ENCODE measurements at places on chromosomes 2 and 18.

GRCh38 chr2:72026819-72027425, 120.7 kb downstream of the CYP26B1 start:
- no peak for DNase-seq

GRCh38 chr2:71548646-71549425, 95.5 kb downstream of the DYSF start:
- DNase-seq = peak; percentile 81

GRCh38 chr2:215746226-215746886, 267.0 kb downstream of the MREG start:
- DNase-seq = no peak

DNA sequence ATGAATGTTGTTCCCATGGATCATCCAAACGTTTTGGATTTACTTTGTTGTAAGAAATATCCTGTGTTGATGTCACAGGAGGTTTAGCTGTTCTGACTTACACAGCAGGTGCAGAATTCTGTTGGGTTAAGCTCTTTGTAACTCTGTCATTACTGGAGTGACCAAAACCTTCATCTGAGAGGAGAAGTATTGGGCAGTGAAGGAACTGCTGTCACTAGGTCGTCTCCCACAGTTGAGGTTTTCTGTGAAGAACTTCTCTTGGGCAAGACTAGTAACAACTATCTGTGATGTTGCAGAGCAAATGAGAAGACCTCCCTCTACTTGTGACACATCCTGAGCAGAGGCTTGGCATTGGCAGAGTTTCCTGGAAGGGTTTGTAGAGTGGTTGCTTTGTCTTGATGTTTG, 2.9 kb downstream of the SPTBN1 start:
- peak; percentile 76 for DNase-seq

DNA sequence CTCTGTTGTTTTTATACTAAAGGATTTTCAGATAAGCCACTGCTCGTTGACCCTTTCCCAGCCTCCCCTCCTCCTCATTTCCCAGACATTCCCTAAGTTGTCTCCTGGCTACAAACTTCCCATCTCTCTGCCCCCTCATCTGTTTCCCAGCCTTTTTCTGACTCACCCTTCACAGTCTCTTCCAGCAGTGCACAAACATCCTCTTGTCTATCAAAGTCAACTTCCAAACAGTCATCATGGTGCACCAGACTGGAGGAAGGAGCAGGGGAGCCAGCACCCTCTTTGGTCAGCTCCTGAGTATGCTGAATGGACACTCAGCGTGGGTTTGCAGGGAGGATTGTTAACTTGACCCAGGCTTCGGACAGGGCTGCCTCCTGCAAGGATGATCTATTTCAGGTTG, 26.6 kb upstream of the SPRED2 start:
- no peak for DNase-seq

DNA sequence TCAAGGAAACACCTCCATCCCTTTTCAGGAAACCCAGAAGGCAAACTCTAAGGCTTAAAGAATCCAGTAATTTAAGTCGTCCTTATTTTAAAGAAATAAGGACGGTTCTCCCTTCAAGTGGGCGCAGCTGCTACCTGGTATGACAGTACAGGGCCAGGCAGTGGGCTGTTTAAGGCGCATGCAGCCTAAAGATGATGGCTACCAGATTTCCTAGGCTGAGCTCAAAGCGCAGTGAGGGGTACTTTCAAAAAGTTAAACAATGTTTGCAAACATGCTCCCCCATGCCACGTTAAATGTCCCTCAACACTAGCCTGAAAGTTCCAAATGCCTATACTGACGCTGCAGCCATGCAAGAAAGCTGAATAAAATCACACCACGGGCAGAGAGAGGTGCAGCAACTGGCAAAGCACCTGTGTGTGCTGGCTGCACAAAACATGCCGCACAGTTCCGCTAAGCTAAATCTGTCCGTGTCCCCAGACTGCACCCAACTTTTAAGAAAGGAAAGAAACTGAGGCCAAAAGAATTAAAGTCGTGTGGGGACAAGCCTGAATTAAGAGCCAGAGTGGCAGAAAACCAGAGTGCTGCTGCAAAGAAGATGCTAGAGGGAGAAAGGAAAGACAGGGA, 583 bp downstream of the HIBCH start:
- no peak for DNase-seq

- DNase-seq = no peak
Measured at GRCh38 chr18:25248755-25249154, 103.2 kb downstream of the ZNF521 start.

DNA sequence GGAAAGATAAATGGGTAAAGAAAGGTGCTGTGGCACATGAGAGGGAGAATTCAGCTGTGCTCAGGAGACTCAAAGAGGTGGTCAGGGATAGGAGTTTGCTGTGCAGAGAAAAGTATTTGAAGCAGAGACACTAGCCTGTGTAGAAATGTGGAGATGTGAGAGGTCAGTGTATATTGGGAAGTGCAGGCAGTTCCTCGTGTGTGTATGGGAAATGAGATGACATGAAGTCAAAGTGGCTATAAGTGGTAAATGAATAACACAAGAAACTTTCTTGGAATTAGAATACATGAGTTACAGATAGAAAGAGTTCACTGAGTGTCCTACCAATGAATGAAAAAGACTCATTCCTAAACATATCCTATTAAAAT, 11.6 kb downstream of the MAP3K20 start:
- peak; percentile 71 for DNase-seq

GRCh38 chr2:185645529-185645928, 93.1 kb upstream of the FSIP2 start:
- DNase-seq = no peak

GRCh38 chr2:168200930-168201583, 46.3 kb downstream of the STK39 start:
- no peak for DNase-seq

GRCh38 chr2:208255557-208256106, 761 bp upstream of the IDH1 start:
- DNase-seq = no peak

- DNase-seq = no peak
Measured at GRCh38 chr2:216758256-216759155, 63.2 kb upstream of the IGFBP5 start.

DNA sequence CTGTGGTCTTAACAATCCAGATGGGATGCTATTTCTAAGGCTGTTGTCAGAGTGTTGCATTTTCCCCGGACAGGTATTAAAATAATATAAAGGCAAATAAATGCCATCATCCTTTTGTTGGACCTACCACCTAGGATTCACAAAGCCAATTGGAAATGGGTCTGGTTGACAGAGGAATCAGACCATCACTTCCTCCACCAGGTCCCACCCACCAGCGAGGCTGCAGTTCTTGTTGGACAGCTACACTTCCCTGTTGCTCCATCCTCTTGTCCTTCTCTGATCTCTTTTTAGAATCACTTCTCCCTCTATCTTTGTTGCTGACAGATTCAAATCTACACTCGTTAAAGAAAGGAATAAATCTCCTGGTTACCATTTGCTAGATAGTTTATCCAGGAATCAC, 1.1 kb downstream of the TMEM169 start:
- no peak for DNase-seq

GRCh38 chr2:26692897-26693849, 651 bp downstream of the KCNK3 start:
- peak; percentile 28 for DNase-seq

DNA sequence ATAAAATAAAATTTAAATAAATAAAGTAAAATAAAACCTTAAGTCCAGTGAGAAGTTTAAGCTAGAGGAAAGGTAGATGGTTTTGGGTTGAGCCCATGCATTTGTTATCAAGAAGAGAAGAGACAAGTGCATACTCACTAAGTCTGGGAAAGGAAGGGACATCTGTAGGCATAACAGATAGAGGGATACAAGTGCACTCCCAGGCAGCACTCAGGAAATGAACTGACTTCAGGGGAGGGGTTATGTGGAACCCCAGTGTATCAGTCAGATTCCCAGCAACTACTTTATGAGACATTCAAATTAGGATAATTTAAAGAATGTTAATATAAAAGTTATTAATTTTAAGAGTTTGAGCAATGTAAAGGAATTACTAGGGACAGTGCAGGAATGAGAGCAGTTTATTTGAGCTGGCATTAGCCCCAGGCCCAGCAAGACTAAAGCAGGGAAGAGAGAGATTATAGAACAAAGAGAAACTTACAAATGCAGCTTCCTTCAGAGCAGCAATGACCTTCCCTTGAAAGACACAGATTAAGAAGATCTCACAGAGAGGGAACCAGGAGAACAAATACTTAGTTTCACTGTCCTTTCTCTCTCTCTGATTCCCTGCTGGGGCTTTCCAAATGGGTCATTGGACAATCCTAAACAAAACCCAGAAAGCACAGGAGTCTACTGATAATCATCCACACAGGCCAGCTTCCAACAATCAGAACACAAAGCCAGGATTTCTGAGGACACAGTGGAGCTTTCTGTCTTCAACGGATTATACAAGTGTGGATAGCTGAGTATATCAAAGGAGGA, 109.7 kb downstream of the ERBB4 start:
- no peak for DNase-seq

DNA sequence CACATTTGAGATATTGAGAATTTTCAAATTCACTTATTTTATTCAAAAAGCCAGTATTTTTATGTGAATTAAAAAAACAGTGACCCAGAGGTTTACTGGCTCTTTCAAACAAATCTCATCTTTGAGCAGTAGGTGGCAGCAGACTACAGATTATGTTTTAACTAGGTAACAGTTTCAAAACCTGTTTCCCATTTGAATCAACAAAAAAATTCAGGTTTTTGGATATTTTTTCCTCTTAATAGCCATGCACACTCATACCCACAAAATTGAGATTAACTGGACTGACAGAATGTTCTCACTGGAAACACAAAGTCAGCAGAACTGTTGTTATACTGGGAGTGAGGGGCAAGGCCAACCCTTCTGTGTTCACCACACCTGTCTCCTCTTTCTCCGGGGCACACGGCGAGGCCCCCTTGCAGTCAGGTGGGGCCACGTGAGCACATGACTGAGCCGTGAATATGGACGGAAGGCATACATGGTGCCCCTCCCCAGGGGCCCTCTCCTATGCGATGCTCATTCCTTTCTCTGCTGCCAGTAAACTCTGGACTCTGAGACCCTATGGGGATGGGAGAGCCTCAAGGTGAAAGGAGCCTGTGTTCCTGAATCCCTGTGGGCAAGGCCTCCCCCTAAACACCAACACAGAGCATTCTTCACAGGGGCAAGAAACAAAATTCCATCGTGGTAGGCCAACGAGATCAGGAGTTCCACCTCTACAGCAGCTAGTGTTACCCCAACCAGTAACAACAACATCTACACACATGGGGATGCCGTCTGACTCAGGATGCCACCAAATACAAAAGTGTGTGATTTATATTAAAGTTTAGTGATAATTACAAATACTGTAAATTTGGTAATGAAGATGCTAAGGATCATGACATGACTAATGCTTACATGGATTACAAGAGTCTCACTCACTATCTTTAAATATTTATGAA, 80.4 kb downstream of the LPIN2 start:
- peak; percentile 37 for DNase-seq

- no peak for DNase-seq
Measured at GRCh38 chr2:101175991-101176390, 24.8 kb upstream of the TBC1D8 start.

GRCh38 chr2:202909394-202910192, 1.9 kb downstream of the WDR12 start:
- peak; percentile 9 for DNase-seq

DNA sequence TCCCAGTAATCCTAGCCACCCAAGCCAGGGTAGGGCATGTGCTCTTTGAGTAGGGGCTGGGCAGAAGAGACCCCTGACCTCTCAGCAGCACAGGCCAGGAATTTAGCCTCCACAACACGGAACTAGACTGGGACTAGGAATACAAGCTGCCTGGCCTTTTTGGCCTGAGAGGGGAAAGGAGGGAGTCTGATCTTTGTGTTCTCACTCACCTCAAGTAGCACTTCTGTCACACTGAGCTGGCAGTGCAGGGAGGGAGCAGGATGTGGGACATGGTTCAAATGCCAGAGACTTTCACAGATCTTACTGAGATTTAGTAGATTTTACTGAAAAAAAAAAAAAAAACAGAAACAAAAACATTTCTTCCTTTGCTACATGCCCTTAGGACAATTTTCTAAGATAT, 395.2 kb downstream of the CMPK2 start:
- no peak for DNase-seq

GRCh38 chr2:112811841-112812306, 24.7 kb downstream of the IL1B start:
- DNase-seq = peak; percentile 66

GRCh38 chr2:126368758-126369157, 287.2 kb upstream of the GYPC start:
- DNase-seq = no peak

- DNase-seq = no peak
Measured at GRCh38 chr2:5592916-5593315, 99.3 kb upstream of the SOX11 start.

DNA sequence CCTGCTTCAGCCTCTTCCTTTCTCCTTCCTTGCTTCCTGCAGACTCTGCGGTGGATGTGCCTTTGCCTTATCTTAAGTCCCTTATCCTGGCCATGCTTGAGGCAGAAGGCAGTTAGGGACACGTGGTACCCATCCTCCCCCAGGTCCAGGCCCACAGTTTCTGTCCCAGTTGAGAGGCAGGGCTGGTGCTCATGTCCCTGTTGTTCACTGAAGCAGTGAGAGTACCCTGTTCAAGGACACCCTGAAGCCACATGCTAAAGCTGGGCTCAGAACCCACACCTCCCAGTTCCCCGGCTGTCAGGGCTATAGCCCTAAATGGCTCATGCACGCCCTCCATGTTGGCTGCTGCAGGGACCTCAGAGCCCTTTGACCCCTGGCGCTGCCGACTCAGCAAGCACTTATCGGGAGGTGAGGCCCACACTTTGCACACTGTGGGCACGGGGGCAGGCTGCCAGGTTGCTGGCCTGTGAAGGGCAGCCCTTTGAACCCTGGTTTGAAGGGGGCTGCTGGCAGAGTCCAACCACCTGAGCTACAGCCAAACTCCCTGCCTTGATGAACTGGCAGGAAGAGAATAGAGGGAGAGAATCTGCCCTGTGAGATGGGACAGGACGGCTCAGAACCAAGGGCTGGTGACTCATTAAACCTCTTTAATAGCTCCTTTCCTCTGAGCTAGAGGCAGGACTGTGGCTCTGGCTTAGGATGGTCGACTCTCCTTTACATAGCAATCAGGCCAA, 6.3 kb downstream of the KHK start:
- peak; percentile 33 for DNase-seq

GRCh38 chr2:191462370-191462769, 215.6 kb upstream of the NABP1 start:
- DNase-seq = no peak

DNA sequence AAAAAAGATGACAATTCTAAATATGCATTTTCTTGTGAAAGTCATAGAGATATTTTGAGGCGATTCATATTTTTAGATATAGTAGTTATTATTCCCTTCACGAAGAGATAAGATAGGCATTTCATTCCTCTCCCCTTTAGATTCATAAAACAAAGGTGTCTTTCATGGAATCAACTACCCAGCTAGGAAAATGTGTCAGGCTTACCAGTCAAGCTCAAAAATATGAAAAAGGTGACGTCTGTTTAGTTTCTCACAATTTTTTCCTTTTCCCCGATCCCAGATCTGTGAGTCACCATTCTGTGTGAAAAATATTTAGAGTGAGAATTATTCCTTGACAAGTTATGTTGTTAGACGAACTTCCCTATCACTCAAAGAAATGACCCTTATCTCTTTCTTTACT, 95.4 kb upstream of the FN1 start:
- DNase-seq = peak; percentile 19

- no peak for DNase-seq
Measured at GRCh38 chr2:121211251-121211650, 73.8 kb downstream of the TFCP2L1 start.

- DNase-seq = no peak
Measured at GRCh38 chr2:84865181-84865783, 15.6 kb downstream of the TRABD2A start.

- peak; percentile 32 for DNase-seq
Measured at GRCh38 chr2:190528521-190529001, 6.0 kb downstream of the NEMP2 start.

Data from foreskin fibroblast (primary cell).